ENCODE measurements at places on chromosomes 12 and 14.

DNA sequence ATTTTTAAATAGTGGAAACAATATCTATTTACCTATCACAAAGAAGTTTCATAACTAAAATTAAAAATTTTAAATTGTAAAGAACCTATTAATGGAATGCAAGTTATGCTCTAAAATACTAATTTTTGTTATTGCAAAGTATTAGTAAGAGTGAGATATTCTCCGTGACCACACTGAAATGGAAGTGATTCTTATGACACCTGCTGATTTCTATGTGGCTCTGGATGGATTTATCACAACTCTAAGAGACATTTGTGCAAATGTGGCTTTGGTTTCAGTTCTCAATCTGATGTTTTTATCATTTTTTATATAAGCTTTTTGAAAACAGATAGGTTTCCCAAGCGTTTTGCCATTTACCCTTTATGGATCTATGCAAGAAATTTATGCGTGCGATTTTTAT lies 497.8 kb downstream of the NAV3 start:
- no peak for DNase-seq

DNA sequence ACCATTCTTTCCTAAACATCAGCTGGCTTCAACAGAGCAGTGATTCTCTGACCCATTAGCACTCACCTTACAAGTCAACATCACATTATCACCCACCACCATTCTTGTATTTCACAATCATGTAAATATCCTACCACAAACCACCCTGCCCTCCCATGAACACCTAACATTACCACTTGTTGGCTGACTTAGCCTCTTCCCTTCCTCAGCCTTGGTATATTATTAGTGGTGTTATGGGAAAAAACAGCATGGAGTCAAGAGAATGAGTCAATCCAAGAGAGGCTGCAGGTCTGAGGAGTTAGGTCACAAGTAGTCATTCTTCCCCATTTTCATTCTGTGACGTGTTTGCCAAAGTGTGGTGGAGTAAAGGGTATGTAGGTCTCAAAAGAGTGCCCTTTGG lies 22.3 kb upstream of the MGP start:
- DNase-seq: no peak

- DNase-seq: no peak
These were observed at the start of gene CD69 for GRCh38 chr12:9760699-9761418. Gene CD69 (minus strand): TSS chr12:9760901. CDS start chr12:9760820, 81 bp downstream.

DNA sequence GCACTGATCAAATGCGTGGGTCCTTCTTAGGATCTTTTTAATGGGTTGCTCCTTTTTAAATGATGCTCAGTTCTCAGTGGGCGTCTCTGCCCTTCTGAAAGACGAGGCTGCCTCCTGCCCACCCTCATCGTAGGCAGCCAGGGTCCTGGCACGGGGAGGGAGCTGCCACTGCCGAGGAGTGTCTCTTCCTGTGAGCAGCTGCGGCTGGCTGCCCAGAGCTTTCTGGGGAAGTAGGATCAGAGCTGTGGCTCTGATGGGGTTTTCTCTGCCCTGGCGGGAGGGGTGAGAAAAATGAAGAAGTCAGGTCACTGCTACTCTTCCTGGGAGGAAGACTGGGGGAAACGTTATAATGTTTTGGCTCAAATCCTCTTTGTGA lies 31.1 kb upstream of the BEGAIN start:
- DNase-seq: no peak

DNA sequence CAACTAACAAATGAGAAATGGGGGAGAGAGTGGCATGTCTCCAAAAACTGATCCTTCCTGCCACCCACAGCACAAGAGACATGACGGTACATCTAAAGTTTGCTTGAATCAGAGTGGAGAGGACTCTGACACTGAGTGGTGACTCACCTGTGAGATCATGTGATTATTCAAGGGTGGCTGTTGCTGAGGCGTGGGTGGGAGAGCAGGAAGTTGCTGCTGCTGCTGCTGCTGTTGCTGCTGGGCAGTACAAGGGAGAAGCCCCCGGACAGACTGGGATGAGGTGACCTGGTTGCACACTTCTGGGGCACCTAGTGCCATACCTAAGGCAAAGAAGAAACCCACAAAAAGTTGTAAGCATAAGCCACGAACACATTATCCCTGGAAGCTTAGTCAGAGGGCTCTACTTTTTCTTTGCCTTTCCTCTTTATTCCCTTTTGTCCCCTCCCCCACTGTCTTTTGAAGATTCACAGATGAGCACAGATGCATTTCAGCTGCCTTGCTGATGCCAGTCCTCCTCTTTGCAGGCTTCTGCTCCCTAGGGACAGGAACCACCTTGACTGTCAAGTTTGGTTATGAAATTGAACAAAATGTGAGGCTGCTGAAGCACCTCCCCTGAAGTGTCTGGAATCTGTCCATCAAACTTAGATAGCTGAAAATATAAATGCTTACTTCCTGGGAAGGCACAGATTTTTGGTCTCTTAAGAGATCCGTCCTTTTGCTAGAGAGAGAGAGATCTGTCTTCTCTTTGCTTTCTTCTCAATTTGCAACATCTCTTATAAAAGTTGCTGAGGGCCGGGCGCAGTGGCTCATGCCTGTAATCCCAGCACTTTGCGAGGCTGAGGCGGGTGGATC lies 29.4 kb upstream of the STAC3 start:
- DNase-seq: no peak

DNA sequence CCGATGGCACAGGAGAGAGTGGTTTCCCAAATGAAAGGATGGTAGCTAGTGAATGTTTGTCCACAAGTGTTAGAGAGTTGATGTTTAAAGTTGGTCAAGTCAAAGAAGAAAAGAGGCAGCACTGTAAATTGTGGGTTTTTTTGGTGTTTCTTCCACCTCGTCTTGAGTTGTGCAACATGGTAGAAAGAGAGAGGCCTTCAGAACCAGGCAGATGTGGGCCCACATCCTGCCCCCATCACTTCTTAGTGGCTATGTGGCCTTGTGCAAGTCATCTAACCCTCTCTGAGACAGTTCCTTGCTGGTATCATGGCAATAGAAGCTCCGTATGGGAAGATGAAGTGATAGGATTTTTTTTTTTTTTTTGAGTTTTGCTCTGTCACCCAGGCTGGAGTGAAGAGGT lies 60.8 kb downstream of the NDUFA12 start:
- no peak for DNase-seq
